ENCODE measurements at places on chromosomes 6 and 20. TPM values are rescaled to one million over a fixed set of nuclear protein-coding genes. Genes with fewer than 3 reads are reported as not detected.

The BTN1A1 gene
- not detected for total RNA-seq

The ULBP2 gene
- 3.2 TPM for total RNA-seq

The NKAIN2 gene
- 36.6 TPM for total RNA-seq

The CFB gene
- total RNA-seq = 2.2 TPM

The NHLRC1 gene
- 2.8 TPM for total RNA-seq

The WASF1 gene
- 48.3 TPM for total RNA-seq

The EYA4 gene
- total RNA-seq = 2.4 TPM

The BCKDHB gene
- total RNA-seq = 21.1 TPM

The ERVFRD-1 gene
- not detected for total RNA-seq

The SLC16A10 gene
- total RNA-seq = 12.1 TPM
